Left cardiac atrium (tissue), 4 donors: ENCODE measurements at places on chromosomes 11 and 22. TPM values are rescaled to one million over a fixed set of nuclear protein-coding genes. Genes with fewer than 3 reads are reported as not detected.

GRCh38 chr11:36047344-36047743 lies 103.5 kb downstream of the LDLRAD3 start:
- no peak for DNase-seq

- DNase-seq = no peak
Measured at GRCh38 chr22:32994898-32995297, 63.3 kb downstream of the SYN3 start.

DNA sequence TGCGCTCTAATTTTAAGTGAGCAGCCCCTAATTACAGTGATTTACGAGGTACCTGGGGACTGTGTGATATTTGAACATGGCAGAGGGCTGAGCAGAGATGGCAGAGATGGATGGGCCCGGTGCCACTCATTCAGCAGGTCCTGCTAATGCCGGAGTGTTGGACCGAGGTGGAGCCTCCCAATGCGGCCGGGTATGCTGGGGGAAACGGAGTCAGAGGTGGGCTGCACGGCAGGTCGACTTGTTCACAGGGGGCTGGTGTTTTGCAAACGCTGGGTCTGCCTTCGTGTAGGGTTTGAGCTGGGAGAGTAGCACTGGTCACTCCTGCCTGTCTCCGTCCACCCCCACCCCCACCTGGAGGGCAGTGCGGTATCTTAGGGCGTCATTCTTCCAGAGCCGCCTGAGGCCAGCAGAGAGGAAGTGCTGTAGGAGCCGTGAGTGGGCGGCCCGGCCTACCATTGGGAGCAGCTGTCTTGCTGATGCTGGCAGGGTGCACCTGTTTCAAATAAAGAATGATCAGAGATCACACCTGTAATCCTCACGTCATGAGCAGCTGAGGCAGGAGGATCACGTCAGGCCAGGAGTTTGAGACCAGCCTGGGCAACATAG lies 122.6 kb downstream of the IGLL1 start:
- DNase-seq = no peak

DNA sequence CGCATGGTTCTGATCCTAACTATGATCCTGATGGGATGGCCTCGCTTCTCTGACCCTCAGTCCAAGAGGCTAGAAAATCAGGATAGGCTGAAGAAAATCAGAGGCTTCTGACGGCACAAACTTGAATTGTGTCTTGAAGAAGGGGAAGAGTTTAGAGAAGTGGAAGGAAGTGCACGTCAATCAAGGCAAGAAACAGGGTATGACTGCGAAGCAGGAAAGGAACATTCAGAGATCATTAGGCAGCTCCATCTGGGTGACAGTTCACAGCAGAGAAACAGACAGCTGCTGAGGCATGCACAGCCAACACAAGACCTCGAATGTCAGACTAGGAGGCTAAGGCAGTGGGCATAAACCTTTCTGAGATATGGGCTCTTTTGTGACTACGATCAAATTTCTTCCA lies 29.3 kb downstream of the CLPB start:
- DNase-seq = no peak

GRCh38 chr11:16049611-16050010 lies 306.7 kb downstream of the SOX6 start:
- DNase-seq = no peak

- no peak for DNase-seq
Measured at GRCh38 chr11:110373051-110373702, 56.6 kb upstream of the FDX1 start.

DNA sequence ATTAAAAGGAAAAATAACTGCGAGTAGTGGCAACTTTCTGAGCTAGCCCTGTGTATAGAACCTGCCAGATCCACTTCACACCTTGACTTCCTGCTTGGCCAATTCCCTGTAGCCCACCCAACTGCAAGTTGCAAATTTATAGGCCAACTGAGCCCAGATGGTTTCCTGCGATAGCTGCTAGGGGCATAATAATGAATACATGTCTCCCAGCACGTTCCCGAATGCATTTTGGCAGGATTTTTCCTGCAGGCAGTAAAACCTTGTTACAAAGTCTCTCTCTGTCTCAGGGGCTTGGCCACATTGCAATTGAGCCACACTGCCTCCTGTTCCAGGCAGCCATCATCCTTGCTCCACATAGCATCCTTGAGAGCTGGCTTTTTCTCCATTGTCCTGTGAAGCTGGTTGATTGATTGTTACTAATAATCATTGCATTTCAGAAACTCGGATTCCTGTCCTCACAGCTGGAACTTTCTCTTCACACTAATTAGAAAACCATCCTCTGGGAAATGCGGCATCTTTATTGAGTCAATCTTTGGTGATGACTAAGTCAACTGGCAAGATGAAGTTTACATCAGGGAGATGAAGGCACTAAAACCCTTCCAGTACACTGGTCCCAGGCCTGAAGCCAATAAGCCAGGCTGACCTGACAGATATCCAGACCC lies 18.6 kb upstream of the LMO2 start:
- DNase-seq = no peak

DNA sequence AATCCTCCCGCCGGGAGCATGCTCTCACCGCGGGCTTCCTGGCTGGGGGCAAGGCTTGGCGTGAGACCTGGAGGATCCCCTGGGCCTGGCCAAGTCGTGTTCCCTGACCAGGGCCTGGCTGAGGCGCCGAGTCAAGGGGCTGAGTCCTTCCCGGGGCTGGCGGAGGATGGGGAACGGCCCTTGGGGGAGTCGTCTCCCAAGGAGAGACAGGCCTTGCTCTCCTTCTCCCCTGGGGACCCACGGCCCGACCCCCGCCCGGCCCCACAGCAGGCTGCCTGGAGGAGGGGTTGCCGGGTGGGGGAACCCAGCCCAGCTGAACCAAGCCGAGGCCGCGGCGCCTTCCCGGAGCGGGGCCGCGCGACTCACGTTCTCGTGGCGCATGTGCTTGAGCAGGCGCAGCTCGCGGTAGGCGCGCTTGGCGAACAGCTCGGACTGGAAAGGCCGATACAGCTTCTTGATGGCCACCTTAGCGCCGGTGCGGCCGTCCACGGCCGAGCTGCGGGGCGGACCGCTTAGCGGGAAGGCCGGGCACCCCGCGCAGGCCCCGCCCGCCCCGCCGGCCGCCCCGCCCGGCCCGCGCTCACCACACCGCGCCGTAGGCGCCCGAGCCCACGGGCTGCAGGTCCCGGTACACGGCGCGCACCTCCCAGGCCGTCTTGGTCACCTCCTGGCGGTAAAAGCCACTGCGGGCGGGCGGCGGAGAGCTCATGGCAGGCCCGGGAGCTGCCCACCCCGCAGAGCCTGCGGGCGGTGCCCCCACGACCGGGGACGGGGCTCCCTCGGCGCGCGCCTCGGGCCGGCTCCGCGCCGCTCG lies 475 bp downstream of the MAPK12 start:
- DNase-seq = peak; percentile 67

- DNase-seq = peak; percentile 91
Measured at GRCh38 chr22:39528681-39529486, 3.7 kb downstream of the RPS19BP1 start.

DNA sequence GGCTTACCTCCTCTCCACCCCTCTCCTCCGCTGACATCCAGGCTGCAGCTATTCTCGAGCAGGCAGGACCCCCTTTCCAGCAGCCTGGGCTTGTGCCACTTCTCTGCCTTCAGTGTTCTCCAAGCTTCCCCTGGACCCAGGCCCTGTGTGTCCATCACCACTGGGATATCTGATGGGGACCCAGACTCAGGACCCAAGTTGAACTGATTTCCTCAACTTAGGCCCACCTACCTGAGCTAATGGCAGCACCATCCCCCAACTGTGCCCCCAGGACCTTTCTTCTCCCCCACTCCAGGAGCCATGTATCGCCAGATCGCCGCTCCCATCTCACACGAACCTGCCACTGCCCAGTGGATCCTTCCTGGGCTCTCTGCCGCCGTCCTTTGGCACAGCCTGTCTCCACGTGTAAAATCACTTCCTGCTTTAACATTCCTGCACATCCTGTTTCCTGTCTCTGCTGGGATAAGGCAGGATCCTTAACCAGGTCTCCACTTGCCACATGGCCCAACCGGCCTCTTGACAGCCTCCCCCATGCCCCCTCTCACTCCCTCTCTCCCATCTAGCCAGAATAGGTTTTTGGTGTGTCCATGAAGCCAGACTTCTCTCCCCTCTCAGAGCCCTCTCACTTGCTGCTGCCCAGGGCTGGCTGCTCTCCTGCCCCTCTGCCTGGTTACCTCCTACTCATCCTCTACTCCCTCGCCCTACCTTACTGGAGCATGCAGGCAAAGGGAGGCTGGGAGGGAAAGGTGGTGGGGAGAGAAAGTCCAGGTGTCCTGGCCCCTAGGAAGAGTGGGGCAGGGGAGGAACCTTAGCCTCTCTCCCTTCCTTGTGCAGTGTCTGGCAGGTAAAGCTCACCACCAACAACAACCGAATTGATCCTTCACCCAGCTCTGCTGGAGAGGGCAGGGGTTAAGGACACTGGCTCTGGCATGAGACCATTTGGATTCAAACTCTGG lies 9.4 kb downstream of the SPATA19 start:
- DNase-seq = no peak

DNA sequence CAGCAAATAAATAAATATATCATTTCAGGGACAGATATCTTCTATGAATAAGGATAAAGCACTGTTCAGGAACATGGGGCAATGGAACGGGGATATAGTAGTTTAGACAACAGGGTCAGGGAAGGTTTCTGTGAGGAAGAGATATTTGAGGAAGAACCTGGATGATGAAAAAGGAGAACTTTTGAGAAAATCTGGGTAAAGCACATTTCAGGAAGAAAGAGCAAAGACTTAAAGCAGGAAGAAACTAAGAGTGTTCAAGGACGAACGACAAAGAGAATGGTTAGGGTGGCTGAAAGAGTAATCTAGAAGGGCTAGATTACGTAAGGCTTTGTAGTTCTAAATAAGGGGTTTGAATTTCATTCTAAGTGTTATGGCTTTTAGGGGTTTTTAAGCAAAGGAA lies 12.7 kb downstream of the DDI1 start:
- DNase-seq = no peak

- no peak for DNase-seq
Measured at GRCh38 chr11:75811485-75811884, 3.5 kb upstream of the UVRAG start.

DNA sequence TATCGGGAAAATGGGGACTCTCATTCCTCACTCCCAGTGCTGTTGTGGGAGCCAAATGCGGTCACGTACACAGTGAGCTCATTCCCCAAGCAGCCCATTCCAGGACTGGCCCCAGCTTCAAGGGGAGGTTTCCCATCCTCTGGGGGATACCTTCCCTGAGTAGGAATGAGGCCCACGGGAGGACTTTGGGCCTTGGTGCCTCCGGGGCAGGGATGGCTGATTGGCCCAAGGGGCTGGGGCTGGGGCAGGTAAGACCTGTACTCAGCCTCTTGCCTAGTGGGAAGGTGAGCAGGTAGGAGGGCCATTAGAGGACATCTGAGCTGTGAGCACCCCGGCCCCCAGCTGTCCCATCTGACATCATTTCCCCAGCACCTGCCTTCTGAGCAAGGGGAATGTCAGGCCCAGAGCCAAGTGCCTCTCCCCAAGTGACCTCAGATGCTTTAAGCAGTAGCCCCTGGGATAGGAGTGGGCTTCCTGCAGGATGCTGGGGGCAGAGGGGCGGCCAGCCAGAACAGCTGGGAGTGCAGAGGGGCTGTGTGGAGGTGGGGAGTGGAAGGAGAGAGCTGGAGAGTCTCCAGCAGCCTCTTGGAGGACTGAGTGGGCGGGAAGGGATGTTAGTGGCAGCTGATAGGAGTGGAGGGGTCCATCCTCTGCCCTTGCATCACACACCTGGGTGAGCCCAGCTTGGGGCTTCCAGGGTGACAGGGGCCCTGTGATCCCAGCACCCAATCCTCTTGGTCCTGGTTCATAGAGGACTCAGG lies 58.4 kb downstream of the CD82 start:
- no peak for DNase-seq

DNA sequence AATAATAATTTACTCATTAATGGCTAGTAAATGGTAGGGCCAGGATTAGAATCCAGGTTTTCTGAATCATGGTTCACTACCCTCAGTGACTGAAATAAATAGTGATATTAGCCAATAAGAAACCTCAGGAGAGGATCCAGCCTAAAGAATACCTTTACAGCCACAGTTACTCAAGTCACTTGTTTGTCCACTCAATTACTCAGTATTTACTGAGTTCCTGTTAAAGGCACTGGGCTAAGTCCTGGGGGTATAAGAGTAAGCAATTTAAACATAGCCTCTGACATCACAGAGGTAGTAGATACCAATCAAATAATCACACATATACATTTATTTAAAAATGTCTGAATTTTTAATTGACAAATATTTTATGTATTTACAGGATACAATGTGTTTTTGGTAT lies 56.8 kb upstream of the GAB2 start:
- no peak for DNase-seq

GRCh38 chr11:33350287-33350686 lies 93.1 kb downstream of the HIPK3 start:
- DNase-seq = no peak

DNA sequence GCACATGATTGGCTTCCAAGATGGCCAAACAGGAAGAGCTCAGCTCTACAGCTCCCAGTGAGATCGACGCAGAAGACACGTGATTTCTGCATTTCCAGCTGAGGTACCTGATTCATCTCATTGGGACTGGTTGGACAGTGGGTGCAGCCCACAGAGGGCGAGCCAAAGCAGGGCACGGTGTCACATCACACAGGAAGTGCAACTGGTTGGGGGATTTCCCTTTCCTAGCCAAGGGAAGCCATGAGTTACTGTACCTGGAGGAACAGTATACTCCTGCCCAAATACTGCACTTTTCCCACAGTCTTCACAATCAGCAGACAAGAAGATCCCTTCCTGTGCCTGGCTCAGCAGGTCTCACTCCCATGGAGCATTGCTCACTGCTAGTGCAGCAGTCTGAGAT lies 131.2 kb downstream of the DLG2 start:
- DNase-seq = no peak

DNA sequence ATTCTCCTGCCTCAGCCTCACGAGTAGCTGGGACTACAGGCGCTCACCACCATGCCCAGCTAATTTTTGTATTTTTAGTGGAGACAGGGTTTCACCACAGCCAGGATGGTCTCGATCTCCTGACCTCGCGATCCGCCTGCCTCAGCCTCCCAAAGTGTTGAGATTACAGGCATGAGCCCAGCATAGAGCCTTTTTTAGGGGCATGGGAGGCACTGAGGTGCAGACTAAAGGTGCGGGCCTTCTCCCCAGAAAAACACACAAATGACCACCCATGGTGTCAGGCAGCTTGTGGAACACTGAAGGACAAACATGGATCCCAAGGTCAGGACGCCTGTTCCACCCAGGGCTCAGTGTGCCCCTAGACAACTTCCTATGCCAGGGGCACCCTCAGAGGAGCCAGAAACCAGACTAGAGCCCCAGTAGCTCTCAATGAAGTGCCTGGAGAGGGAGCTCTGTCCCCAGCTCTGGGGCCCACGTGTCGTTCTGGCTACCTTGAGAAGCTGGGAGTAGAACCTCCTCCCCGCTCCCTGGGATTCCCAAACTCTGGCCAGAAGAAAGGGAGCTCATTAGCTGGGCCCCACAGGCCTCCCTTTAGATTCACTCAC lies 21.2 kb upstream of the CD5 start:
- DNase-seq = no peak

DNA sequence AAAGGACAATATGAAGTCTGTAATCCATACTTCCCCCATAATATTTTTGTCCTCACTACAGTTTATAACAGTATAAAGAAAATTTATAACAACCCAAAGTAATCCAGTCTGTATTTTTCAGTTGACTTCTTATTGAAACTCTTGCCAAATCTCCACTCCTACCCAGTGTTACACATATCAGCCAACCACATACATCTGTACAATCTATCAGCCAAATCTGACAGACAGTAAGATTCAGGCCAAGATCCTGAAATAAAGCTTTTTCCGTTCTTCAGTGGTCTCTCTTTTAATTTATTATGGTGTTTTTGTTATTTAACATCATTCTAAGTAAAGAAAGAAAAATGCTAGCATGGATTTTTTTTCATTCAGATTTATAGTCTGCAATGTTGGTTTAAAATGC lies 2370.9 kb upstream of the RAG2 start:
- DNase-seq = no peak

The PITPNM1 gene
- total RNA-seq = 27.7 TPM
